T47D (cell line): ENCODE measurements at places on chromosomes 12 and 14.

DNA sequence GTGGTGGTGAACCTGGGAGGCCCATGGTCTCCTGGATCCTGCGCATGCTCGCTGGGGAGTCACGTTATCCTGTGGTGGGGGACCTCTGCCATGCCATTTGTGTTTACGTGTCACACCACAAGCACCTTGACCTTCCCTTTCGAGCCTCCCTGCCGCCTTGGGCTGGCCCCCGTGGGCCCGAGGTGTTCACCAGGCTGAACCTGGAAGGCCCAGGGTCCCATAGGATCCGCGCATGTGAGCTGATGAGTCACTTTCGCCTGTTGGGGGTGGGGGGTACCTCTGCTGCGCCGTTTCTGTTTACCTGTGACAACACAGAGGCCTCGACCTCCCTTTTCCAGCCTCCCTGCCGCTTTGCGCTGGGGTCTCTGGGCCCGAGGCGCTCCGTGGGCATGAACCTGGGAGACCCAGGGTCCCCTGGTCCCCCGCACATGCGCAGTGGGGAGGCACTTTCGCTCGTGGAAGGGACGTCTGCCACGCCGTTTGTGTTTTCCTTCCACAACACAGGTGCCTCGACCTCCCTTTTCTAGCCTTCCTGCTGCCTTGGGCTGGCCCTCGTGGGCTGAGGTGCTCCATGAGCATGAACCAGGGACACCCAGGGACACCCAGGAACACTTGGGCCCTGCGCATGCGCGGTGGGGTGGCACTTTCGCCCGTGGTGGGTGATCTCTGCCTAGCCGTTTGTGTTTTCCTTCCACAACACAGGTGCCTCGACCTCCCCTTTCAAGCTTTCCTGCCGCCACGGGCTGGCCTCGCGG is 334.1 kb downstream of the ALG10 start:
- DNase-seq: no peak

GRCh38 chr14:99387880-99388279 is 92.8 kb downstream of the SETD3 start:
- DNase-seq: no peak

DNA sequence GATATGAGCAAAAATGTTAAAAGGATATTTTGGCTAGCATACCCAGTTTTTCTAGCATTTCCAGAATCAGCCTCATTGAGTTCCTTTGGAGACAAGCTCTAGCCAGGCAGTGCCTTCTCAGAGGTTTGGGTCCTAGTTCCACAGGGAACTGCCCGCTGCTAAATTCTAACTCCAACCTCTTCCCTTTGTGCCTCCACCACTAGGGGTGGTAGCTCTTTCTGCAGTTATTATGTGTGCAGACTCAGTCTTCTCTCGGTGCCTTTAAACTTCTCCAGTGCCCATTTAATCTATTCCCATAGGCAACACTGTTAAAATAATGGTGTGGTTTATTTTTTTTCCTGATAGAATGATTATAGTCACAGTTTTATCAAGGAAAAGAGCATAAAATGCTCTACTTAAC is 21.5 kb upstream of the SLC25A3 start:
- DNase-seq: peak; percentile 53

- no peak for DNase-seq
Observed at GRCh38 chr12:65122703-65123102, 1.6 kb upstream of the WIF1 start.

DNA sequence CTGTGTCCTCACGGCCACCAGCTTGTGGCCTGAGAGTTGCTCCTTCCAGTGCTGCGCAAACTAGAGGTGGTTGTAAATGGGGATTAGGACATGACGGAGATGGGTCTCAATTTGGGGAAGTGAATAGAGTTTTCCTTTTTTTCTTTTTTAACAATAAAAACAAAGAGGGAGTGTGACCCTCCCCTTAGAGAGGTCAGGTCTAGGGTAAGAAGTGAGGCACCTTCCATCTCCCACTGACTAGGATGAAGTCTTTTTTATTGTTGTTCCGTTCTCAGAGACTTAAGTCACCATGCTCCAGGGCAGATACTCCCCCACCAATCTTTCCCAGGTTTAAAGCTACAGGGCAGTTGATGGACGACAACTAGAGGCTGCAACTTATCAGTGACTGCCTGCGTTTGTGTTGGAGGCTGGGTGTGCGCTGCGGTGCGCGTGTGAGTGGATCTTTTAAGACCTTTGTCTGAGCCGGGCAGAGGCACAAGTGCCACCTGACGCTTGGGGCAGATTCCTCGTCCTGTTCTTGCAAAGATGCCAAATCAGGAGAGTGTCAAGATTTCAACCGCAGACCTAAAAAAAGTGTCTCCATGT is 2.1 kb upstream of the GSC start:
- no peak for DNase-seq

GRCh38 chr14:94342334-94342934 is 19.3 kb upstream of the SERPINA6 start:
- no peak for DNase-seq

DNA sequence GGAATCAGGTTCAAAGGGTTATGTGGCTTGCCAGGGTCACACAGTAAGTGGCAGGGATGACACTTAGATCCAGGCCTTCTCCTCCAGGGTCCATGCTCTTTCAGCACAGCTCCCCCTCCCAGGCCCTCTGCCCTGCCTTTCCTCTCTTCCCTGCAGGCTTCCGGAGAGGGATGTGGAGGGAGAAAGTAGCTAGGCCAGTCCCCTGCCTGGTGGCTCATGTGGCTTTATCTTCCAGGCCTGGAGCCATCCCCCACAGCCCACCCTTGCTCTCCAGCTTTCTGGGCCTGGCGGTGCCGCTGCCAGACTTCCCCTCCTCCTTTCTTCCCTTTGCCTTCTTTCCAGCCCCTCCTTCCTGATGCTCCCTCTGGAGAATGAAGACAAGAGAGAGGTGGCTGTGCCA is 1.7 kb downstream of the PSMB11 start:
- DNase-seq: no peak

DNA sequence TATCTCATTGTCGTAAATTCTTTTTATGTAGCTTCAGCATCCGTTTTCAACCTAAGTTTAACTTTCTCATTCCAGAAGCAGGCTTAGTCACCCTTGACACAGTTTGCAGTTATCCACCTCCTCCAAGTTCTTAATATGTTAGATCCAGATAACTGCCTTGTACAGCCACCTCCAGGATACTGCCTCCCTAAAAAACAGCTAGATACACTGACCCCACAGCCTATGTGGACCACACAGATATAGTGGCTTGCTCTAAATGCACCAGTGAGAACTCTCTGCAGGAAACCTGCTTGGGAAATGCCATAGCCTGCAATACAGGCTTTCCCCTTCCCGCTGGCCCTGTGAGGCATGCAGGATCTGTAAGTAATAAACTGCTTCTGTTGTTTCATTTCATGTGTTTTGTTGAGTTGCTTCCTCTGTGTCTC is 11.1 kb upstream of the RTL1 start:
- no peak for DNase-seq

GRCh38 chr12:114678028-114678427 is 5.9 kb downstream of the TBX3 start:
- DNase-seq: no peak

DNA sequence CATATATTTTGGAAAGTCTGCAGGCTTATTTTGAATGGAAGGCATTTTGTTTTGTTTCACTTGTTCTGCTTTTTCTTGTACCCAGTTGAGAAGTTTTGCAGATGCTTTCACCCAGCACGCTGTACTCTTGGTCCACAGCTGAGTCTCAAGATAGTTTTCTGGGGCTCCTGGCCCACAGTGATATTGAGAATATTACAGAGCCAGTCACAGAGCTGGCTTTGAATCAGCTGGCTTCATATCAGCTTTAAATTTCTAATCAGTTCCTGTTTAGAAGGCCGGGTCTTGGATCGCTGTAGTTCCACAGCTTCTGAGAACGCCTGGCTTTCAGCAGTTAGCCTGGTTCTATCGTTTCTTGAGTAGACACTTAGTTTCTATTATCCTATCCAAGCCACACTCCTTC is 32.5 kb upstream of the PARP11 start:
- no peak for DNase-seq

DNA sequence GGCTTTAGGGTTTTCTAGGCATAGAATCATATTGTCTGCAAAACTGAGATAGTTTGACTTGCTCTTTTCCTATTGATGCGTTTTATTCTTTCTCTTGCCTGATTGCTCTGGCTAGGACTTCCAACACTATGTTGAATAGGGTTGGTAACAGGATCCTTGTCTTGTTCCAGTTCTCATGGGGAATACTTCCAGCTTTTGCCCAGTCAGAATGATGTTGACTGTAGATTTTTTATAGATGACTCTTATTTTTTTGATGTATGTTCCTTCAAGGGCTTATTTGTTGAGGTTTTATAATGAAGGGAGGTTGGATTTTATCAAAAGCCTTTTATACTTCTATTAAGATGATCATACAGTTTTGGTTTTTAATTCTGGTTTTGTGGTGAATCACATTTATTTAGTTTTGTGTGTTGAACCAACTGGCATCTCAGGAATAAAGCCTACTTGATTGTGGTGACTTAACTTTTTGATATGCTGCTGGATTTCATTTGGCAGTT is 478.2 kb downstream of the TMEM117 start:
- no peak for DNase-seq

DNA sequence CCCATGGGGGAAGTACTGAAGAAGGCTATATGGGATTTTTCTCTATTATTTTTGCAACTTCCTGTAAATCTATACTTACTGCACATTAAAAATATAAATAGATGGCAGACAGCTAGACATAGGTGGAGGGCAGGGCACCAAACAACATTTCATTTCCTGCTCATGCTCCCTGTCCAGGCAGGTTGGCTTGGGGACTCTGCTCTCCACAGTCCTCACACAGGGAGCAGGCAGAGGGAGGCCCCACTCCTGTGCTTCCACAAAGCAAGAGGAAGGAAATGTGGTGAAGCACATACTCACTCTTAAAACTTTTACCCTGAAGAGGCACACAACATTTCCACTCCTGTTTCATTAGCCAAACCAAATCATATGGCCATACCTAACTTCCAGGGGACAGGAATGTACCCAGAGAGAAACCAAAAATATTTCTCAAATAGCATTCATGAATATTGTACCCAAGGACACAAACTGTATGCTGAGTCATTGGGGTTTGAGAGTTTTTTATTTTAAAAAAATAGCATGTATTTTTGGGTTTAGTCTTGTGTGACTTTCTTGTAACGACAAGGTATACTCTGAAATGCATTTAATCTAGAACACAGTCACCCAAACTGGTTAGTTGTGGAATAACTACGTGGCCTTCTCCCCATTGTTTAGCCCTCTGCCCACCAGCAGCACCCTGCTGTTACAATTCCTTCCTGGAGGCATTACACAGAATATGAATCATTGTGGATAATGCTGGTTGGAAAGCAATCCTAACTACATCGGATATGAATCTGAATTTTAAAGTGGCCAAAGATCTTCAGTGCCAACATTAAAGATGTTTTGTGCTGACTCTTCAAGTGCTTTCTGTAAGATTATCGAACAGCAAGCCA is 40.9 kb downstream of the RTN1 start:
- DNase-seq: no peak

DNA sequence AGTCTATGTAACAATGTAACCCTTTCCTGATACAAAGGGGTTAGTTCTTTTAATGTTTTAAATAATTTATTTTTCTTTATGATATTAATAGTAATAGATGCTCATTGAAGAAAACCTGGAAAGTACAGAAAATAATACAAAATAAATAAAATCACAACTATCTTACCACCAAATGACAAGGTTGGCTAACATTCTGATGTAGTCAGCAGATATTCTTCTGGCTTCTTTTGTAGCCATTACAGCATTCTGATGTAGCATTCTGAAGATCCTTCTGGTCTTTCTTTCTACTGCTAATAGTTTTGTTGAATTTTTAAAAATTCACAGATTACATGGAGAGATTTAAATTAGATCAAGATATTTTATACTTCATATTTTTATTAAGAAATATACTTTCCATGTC is 301.6 kb downstream of the AKAP6 start:
- DNase-seq: no peak

DNA sequence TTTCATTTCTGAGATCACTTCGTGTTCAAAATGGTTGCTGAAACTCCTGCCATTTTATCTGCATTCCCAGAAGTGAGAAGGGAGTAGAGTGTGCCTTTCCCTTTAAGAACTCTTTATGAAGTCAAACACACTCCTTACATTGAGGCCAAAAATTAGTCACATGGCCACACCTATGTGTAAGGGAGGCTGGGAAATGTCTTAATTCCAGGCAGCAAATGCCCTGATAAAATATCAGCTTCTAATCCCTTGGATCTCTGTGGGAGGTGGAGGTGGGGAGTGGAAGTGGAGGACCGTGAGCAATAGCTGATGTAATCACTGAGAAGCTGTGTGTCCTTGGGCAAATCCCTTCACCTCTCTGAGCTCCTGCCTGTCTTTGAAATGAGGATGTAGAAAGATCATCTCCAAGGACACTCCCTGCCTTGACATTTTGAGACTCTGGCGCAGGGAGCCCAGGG is 22.7 kb upstream of the ANKRD9 start:
- peak; percentile 26 for DNase-seq

GRCh38 chr14:93046705-93047050 is 69.0 kb downstream of the ITPK1 start:
- DNase-seq: no peak

GRCh38 chr12:88855301-88855700 is 275.0 kb upstream of the KITLG start:
- no peak for DNase-seq

- DNase-seq: no peak
Observed at GRCh38 chr12:645563-646071, 17.6 kb downstream of the NINJ2 start.

- DNase-seq: peak; percentile 67
Observed at GRCh38 chr12:106919910-106920544, 35.7 kb upstream of the TMEM263 start.

DNA sequence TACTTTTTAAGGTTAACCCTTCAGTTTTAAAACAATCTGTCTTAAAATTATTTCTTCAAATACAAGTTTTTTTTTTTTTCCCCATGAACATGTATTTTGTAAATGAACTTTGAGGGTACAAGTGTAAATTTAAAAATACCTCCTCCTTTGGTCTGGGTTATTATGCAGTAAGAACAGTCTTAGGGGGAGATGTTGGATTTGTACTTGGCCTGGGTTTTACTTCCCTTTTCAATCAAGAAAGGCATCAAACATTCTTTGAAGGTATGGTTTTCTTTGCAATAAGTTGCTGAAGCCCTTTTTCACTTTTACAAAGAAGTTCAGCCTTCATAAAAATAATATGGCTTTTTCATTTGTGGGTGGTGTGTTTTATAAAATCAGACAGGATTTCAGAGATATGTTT is 20.5 kb downstream of the WBP11 start:
- DNase-seq: no peak

- DNase-seq: no peak
Observed at GRCh38 chr12:66776974-66777373, 98.1 kb upstream of the GRIP1 start.

- DNase-seq: peak; percentile 30
Observed at GRCh38 chr12:24562771-24563431, 386.0 kb downstream of the BCAT1 start.

DNA sequence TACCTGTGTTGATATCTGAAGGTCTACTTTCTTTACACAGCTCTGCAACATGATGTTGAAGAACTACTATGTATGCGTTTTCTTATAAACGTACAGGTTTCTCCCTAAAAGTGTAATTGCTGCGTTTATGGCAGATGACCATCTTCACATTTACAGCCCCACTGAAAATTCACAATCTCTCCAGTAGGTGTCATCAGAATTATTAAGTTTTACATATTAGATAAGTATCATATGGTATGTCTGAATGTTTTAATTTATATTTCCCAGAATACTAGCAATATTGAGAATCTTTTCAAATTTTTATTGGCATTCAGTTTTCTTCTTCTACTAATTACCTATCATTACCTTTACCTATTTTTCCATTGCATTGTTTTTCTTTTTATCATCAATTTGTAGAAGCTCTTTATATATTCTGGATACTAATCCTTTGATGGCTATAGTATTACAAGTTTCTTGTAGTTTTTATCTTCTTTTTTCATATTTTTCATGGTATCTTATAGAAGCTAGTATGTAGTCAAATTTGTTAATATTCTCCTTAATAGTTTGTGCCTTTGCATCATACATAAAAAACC is 123.5 kb downstream of the CAPZA3 start:
- DNase-seq: peak; percentile 50
